ENCODE measurements at places on chromosomes 7 and 10.

DNA sequence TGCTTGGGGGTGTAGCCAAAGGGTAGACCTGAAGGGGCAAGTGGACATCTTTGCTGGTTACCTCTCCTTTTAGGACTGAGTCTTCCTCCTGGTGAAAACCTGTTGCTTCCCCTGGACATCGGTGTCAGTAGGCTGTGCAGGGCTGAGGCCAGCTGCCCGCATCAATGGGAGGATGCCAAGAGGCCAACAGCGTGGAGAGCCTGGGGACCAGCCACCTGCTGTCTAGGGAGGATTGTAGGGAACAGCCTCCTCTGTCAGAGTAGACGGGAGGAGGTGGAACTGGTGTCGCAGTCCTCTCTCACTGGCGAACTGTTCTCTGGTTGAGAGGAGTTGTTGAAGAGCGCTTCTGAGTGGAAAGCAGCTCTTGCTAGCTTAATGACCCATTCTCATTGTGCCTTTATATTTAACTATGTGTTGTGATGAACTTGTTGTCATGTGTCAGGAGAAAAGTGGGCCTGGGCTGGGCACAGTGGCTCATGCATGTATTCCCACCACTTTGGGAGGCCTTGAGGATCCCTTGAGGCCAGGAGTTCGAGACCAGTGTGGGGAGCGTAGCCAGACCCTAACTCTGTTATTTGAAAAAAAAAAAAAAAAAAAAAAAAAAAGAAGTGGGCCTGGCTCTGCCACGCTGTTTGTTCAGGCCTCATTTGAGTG, 1.8 kb downstream of the SUFU start:
- DNase-seq = no peak

- no peak for DNase-seq
These were observed 237.3 kb downstream of the NSUN6 start for GRCh38 chr10:18414061-18414460.

DNA sequence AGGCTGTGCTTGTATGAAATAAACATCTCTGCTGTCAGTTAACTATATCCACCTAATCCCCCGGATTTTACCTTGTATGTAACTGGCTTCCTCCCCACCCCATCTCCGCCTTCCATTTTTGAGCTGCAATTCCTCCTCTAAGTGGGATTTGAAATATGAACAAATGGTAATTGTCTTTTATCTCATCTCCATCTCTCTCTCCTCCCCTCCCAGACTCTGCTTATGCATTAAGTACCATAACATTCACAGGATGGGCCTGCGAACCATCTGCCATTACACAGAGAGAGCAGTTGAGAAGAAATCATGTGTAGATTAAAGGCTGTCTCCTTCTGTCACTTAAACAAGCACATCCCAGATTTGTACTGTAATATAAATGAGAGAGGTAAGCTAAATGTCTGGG, 1169.9 kb downstream of the TYW1 start:
- no peak for DNase-seq

GRCh38 chr7:40327873-40328272, 193.1 kb downstream of the SUGCT start:
- no peak for DNase-seq

- no peak for DNase-seq
These were observed 20.8 kb downstream of the SFTPD start for GRCh38 chr10:79928028-79928583.

DNA sequence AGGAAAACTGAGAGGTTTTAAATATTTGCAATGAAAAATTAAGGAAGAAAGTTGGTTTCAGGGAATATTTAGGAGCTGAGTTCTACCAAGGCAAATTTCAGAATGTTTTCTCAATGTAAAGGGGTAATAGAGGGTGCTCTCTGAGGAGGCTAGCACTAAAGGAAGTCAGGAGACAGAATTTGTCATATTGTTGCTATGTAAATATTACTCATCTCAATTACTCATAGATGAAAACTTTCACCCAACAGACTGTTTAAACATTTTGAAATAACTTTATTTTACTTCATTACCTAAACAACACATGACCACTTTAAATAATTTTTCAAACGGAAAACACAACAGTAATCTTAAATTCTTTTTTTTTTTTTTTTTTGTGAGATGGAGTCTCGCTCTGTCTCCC, 274.8 kb upstream of the NRG3 start:
- DNase-seq = no peak

DNA sequence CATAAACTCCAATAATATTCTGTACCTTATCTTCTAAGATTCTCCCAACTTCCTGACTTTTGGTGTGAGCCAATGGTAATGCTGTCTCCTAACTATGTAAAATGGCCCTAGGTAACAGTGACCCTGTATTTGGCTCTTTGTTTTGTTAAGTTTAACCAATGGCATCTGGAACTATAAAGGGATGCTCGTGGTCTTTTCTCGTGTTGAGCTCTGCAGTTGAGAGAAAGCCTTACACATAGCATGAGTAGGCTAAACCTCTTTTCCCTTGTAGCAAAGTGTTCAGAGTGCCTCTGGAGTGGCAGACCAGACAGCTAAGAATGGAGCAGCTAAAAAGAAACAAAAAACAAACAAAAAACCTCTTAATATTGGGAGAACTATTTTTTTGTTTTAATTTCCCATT, 5.2 kb downstream of the TES start:
- no peak for DNase-seq

GRCh38 chr7:158596309-158596708, 8.7 kb upstream of the PTPRN2 start:
- DNase-seq = no peak

- DNase-seq = no peak
These were observed 19.0 kb downstream of the NUDCD3 start for GRCh38 chr7:44471436-44471835.

GRCh38 chr10:131997366-131998049, 15.8 kb upstream of the BNIP3 start:
- peak; percentile 74 for DNase-seq

GRCh38 chr7:18306696-18307095, 188.9 kb upstream of the HDAC9 start:
- DNase-seq = no peak

DNA sequence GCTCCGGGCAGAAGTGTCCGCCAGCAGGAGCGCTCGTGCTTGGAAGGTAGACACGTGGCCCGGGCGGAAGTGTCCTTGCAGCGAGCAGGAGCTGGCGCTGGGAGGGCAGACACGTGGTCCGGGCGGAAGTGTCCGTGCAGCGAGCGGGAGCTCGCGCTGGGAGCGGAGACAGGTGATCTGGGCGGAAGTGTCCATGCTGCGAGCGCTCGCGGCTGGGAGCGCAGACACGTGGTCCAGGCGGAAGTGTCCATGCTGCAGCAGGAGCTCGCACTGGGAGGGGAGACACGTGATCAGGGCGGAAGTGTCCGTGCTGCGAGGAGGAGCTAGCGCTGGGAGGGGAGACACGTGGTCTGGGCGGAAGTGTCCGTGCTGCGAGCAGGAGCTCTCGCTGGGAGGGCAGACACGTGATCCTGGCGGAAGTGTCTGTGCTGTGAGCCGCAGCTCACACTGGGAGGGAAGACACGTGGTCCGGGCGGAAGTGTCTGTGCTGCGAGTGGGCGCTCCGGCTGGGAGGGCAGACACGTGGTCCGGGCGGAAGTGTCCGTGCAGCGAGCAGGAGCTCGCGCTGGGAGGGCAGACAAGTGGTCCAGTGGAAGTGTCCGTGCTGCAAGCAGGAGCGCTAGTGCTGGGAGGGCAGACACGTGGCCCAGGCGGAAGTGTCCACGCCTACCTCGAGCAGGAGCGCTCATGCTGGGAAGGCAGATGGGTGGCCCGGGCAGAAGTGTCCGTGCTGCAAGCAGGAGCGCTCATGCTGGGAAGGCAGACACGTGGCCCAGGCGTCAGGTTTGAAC, 41.1 kb upstream of the PRKAR1B start:
- DNase-seq = no peak

DNA sequence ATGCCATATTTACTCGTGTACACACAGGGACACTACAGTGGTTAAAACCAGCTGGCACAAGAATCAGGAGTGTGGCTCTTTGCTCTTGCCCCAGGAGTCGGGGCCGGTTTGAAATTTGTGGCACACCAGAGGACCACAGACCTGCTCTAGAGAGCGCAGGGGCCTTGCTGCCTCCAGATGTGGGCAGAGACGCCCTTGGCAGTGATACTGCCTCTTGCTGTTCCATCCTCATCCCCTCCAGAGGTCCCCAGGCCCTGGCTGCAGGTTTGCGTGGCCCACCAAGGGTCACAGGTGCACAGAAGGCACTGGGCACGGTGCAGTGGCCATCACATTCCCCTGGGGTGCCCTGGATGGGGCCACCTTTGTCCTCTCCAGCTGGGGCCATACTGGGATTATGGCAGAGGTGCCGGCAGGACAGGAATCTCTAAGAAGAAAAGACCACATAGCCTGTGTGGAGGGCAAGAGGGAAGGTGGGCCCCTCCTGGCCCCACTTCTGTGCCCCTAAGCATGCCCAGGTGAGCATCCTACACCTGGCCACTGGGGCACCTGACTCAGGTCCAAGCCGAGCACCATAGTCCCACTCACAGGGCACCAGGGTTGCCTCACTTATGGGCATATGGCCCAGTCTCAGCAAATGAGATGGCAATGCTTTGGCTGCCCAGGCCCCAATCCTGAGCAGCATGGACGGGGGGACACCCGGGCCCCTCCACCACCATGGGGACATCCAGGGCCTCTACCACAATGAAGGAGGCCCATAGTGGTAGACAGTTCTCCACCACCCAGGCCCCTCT, 45.6 kb downstream of the FOXL3 start:
- DNase-seq = no peak

DNA sequence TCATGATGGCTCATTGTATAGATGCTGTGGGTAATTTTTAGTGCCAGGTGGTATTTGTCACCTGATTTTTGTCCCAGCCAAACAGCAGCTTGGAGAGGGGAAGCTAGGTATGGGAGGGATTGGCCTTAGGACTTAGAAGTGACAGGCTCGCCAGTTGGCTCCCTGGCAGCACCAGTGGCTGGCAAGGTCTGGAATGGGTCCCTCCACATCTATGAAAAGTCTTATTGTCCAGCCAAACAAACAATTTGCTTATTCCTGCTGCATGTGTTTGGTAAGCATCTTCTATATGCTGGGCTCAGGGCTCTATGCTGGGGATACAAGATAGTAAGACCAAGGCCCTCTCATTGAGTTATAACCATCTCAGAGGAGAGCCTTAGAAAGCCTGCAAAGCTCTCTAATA, 42.5 kb downstream of the SORCS3 start:
- DNase-seq = no peak

DNA sequence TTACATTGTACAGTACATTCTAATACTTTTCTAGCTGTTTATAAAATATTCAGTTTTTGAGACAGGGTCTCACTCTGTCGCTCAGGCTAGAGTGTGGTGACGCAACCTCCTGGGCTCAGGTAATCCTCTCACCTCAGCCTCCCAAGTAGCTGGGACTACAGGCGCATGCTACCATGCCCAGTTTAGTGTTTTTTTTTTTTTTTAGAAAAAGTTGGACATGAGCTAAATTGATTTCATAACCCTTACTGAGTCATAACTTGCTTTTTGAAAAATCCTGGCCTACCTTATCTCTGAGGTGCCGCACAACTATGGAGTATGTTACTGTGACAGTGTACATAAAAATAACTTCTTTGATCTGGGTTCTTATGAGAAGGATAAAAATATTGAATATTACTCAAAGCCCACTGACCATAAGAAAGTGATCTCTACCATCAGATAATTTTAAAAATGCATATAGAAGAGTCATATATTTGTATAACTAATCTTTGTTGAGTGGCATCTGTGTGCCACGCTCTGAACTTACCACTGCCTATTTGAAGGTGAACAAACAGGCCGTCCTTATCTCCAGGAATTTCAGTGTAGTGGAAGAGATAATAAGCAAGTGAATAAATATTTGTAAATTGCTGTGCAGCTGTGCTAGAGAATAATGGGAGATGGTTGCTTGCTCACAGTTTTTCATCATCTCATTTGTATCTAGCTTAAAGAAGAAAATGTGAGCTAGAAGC, 73.2 kb downstream of the PPP1R9A start:
- no peak for DNase-seq

DNA sequence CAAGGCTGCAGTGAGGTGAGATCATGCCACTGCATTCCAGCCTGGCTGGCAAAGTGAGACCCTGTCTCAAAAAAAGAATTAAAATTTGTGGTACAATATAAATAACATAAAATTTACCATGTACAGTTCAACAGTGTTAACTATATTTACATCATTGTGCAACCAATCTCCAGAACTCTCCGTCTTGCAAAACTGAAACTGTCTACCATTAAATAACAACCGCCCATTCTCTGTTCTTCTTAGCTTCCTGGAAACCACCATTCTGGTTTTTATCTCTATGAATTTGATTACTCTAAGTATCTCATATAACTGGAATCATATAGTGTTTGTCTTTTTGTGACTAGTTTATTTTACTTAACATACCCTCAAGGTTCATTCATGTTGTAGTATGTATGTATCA, 167.6 kb downstream of the AUTS2 start:
- no peak for DNase-seq

DNA sequence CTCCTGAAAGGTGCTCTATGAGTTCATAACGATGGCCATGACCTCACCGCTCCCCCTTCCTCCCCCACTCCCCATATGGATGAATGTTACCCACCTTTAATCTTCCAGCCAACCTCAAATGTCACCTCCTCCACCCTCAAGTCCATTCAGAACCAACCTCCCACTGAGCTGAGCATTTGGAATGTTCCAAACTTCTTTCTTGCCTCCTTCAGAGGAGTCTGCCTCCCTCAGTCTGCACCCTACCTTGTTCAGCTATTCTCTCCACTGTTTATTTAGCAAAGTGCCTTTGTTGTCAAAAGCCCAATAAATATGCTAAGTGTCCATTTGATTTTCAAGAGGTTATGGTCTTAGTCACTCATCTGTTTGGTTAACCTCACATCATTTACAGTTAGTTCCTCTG, 22.9 kb upstream of the MTPAP start:
- no peak for DNase-seq

DNA sequence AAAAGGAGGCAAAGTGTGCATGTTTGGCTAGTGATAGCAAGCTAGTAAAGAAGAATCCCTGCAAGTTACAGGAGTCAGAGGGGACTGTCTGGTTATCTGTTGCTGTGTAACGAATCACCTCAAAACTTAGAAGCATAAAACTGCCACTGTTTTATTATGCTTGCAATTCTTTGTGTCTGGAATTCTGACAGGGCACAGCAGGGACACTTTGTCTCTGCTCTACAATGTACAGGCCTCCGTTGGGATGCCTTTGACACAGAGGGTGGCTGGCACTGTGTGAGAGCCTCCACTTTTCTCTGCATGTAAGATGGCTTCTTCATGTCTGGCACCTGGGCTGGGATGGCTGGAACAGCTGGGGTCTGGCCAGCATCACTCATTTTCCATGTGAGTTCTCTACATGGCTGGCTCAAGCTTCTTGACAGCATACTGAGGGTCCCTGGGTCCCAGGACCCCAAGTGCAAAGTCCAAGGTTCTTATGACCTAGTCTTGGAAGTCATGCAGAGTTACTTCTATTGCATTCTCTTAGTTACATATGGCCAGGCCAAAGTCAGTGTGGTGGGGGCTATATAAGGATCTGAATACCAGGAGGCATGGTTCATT, 276.9 kb downstream of the RPS24 start:
- no peak for DNase-seq
